ENCODE measurements at places on chromosomes 4 and X.

GRCh38 chr4:3703677-3704521 is 62.3 kb upstream of the ADRA2C start:
- H3K36me3 ChIP-seq, result no peaks in the 10 kb centered on the region
- peaks cover 10% of the 10 kb centered on the region for H3K4me1 ChIP-seq
- H3K4me3 ChIP-seq, result no peak overlapping the region
- no peak overlapping the region for H3K27ac ChIP-seq
- peaks cover 19% of the 10 kb centered on the region for H3K27me3 ChIP-seq
- DNase-seq, result no peak

DNA sequence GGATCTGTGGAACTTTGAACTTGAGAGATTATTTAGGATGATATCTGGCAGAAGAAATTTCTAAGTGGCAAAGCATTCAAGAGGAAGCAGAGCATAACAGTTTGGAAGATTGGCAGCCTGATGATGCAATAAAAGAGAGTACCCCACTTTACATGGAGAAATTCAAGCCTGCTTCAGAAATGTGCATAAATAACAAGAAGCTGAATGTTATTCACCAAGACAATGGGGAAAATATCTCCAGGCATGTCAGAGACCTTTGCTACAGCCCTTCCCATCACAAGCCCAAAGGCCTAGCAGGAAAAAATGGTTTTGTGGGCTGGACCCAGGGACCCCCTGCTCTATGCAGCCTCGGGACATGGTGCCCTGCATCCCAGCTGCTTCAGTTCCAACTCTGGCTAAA is 420.8 kb downstream of the DTHD1 start:
- DNase-seq, result no peak
- no peaks in the 10 kb centered on the region for H3K36me3 ChIP-seq
- no peak overlapping the region for H3K27ac ChIP-seq

DNA sequence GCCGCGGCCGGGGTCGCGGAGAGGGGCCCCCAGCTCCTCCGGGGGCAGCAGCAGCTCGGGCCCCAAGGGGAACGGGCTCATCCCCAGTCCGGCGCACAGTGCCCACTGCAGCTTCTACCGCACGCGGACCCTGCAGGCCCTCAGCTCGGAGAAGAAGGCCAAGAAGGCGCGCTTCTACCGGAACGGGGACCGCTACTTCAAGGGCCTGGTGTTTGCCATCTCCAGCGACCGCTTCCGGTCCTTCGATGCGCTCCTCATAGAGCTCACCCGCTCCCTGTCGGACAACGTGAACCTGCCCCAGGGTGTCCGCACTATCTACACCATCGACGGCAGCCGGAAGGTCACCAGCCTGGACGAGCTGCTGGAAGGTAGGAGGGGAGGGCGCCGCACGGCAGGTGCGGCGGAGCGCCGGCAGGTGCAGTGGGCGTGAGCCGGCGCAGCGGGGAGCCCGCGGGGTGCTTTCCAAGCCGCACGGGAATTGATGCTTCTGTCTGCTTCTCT is 886 bp downstream of the DCLK2 start:
- peak overlapping the region; percentile 87 for H3K4me3 ChIP-seq
- DNase-seq, result peak; percentile 75
- no peak overlapping the region for H3K27ac ChIP-seq
- peaks cover 3% of the 10 kb centered on the region for H3K27me3 ChIP-seq
- no peaks in the 10 kb centered on the region for H3K36me3 ChIP-seq

DNA sequence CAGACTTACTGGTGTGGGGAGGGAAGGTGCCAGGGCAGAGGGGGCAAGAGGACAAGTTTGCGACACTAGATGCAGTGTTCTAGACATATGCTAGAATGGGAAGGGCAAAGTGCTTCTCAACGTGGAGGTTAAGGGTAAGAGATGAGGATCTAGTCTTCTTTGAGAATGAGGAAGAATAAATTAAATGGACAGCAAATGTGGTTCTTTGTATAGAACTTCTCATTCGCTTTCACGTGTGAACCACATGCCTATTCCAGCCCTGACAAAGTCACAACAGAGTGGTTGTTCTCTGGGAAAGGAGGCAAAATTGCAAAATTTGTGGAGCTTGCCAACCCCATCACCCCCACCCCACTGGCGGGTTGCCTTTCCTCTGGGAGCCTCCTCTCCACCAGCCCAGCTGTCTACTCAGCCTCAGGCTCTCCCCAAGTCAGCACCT is 1.5 kb upstream of the ANXA5 start:
- peak; percentile 14 for DNase-seq
- H3K27ac ChIP-seq, result no peak overlapping the region
- peaks cover 4% of the 10 kb centered on the region for H3K4me1 ChIP-seq

DNA sequence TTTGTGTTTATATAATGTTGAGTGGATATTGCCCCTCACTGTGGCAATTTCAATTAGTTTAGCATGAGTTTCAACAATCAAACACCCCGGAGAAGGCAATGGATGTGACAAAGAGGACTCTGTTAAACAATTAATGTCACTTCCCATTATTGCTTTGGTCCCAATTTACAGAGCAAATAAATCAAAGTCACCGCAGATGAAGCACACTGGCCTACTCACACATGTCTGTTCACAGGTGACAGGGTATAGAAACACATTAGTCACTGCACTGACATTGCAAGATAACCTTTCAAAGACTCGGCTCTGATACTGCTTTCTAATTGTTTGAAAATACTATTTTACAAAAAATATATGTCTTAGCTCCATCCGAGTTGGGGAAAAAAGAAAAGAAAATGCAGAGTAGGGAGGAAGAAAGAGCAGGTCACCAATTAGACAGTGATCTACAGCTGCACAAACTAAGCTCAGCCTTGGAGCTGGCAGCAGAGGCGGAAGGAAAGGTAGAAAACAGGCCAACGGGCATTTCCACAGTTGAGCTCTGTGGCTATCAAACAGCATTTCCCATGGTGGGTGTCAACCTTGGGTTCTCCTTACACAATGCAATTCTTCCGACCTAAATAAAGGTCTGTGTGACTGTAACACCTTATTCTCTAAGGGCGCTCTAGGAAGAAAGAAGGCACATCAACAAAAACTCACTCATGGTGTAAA is 53.9 kb downstream of the PPARGC1A start:
- H3K36me3 ChIP-seq, result no peaks in the 10 kb centered on the region
- no peaks in the 10 kb centered on the region for H3K4me1 ChIP-seq
- no peak for DNase-seq
- no peaks in the 10 kb centered on the region for H3K27me3 ChIP-seq
- H3K4me3 ChIP-seq, result no peak overlapping the region

DNA sequence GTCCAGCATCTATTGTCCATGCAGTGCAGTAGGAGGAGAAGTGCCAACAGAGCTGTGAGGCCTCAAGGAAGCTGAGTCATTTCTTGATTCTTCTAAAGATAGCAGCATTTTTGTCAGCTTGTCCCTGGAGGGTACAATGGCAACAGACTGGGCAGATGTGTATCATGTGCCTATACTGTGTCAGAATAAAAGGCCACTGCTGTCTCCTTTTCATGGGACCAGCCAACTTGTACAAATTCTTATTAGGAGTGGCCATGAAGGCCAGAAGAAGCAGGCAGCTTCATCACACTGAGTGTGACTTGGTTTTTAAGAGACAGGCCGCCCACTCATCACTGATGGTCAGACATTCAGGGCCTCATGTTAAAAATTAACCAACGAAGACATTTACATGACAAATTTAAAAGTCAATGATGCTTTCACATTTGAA is 185.0 kb upstream of the FAM241A start:
- H3K27me3 ChIP-seq, result no peaks in the 10 kb centered on the region
- H3K27ac ChIP-seq, result no peak overlapping the region
- DNase-seq, result peak; percentile 31
- no peaks in the 10 kb centered on the region for H3K36me3 ChIP-seq
- H3K4me1 ChIP-seq, result peaks cover 10% of the 10 kb centered on the region

GRCh38 chrX:20857746-20858145 is 516.5 kb upstream of the CNKSR2 start:
- no peaks in the 10 kb centered on the region for H3K4me1 ChIP-seq
- H3K36me3 ChIP-seq, result no peaks in the 10 kb centered on the region
- no peak overlapping the region for H3K27ac ChIP-seq
- H3K4me3 ChIP-seq, result no peak overlapping the region
- DNase-seq, result no peak
- H3K27me3 ChIP-seq, result no peaks in the 10 kb centered on the region

DNA sequence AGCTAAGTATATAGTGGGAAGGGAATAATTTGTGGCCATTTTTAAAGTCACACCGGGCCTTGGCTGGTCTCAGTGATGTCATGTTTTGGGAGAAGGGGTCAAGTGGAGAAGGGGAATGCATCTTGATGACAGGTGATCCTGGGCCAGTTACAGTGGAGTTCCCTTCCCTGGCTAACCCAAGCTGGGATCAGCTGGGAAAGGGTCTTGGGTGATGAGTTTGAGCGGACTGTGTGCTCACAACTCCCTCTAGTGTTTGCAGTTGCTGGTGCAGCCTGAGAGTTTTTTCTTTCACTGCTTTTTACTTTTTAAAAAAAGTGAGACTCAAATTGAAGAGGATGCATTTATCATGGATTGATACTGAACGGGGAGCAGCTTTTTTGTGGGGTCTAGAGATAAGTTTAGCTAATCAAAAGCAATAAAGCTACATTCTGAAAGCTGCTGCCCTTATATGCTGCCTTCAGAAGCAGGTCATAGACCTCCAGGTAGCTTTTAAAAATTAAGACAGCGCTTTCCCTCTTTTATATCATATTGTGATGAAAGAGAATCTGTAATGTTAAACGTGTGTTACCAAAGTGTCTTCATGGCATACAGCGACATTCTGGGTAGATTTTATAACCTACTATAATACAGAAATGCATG is 164.7 kb downstream of the DCLK2 start:
- H3K36me3 ChIP-seq, result no peaks in the 10 kb centered on the region
- H3K27me3 ChIP-seq, result no peaks in the 10 kb centered on the region
- DNase-seq, result peak; percentile 18
- no peak overlapping the region for H3K27ac ChIP-seq

- peak; percentile 61 for DNase-seq
- no peak overlapping the region for H3K27ac ChIP-seq
- no peaks in the 10 kb centered on the region for H3K4me1 ChIP-seq
- no peaks in the 10 kb centered on the region for H3K27me3 ChIP-seq
These were observed 27.0 kb downstream of the EIF2S3 start for GRCh38 chrX:24081661-24082154.

- H3K4me1 ChIP-seq, result no peaks in the 10 kb centered on the region
- H3K4me3 ChIP-seq, result no peak overlapping the region
- H3K27ac ChIP-seq, result no peak overlapping the region
- no peaks in the 10 kb centered on the region for H3K36me3 ChIP-seq
These were observed 62.1 kb downstream of the EDNRA start for GRCh38 chr4:147543034-147543433.

- no peak overlapping the region for H3K27ac ChIP-seq
- H3K27me3 ChIP-seq, result no peaks in the 10 kb centered on the region
- no peaks in the 10 kb centered on the region for H3K36me3 ChIP-seq
- peaks cover 18% of the 10 kb centered on the region for H3K4me1 ChIP-seq
These were observed 26.6 kb upstream of the IRF2 start for GRCh38 chr4:184500748-184501589.

- H3K4me1 ChIP-seq, result no peaks in the 10 kb centered on the region
- H3K4me3 ChIP-seq, result no peak overlapping the region
- no peaks in the 10 kb centered on the region for H3K36me3 ChIP-seq
- H3K27ac ChIP-seq, result no peak overlapping the region
- no peaks in the 10 kb centered on the region for H3K27me3 ChIP-seq
These were observed 79.2 kb upstream of the UGT8 start for GRCh38 chr4:114519368-114519767.

- H3K27ac ChIP-seq, result peak overlapping the region; percentile 86
- no peaks in the 10 kb centered on the region for H3K36me3 ChIP-seq
- DNase-seq, result peak; percentile 23
These were observed 1.1 kb upstream of the RAP1GDS1 start for GRCh38 chr4:98260047-98260578.

- H3K27me3 ChIP-seq, result no peaks in the 10 kb centered on the region
- H3K4me1 ChIP-seq, result no peaks in the 10 kb centered on the region
- no peak overlapping the region for H3K4me3 ChIP-seq
- no peak overlapping the region for H3K27ac ChIP-seq
- DNase-seq, result peak; percentile 29
- no peaks in the 10 kb centered on the region for H3K36me3 ChIP-seq
These were observed 214.5 kb upstream of the TACR3 start for GRCh38 chr4:103934178-103934789.

DNA sequence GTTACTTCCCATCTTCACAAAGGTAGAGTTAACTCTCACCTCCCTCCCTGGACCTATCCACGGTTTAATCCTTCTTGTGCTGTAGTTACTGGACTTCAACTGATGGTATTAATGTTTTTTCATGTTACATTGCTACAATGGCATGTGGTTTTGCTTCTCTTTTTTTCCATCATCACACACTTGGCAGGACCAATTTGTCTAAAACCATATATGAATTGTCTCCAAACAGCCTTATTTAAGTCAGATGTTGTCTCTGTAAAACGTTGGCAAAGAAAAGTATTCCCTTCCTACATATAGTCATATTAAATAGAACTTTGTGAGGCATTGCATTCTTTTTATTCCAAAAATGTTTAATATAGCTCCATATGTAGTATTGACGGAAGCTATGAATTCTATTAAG is 15.5 kb downstream of the PRRG1 start:
- no peak overlapping the region for H3K4me3 ChIP-seq
- H3K27me3 ChIP-seq, result no peaks in the 10 kb centered on the region
- no peak overlapping the region for H3K27ac ChIP-seq
- H3K4me1 ChIP-seq, result no peaks in the 10 kb centered on the region
- H3K36me3 ChIP-seq, result no peaks in the 10 kb centered on the region

DNA sequence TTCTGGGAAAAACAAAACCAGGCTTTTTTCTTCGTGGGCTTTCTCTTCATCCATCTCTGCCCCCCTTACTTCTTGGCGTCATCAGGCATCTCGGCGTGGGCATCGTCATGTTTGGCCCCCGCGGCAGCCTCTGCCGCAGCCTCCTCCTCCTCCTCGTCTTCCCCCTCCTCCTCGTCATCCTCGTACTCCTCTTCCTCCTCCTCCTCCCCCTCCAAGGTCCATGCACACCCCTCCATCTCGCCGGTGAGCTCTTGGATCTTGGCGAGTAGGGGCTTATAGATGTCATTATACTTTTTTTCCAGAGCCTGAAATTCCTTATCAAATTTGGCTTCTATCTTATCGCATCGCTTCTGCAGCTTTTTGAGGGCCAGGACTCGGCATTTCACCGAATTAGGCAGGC is 488 bp downstream of the NAP1L5 start:
- no peak for DNase-seq
- peaks cover 11% of the 10 kb centered on the region for H3K36me3 ChIP-seq
- H3K4me3 ChIP-seq, result peak overlapping the region; percentile 77
- H3K27me3 ChIP-seq, result no peaks in the 10 kb centered on the region

DNA sequence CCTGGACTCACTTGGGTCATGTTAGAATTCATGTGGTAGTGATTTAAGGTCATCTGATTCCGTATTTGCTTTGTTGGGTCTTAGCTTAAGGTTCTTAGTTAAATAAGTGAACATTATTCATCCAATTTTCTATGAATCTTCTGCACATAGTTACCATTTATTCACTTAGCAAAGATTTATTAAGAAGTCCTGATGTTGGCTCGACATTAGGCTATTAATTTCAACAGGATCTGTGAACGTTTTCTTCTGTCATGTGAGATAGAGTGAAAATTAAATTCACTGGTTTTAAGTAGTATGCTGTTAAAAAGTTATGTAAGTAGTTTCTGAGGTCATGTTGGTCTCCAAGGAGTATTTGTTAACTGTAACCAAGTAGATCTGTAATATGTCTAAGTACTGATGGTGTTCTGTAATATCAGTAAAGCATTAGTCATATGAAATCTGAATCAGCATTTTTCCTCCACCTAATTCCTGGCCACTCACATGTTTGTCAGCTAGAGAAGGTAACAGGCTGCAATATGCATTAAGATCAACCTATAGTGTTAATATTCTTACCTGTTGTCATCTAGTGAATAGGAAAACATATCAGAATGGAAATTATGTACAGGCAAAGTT is 155.6 kb downstream of the PCDH7 start:
- no peak overlapping the region for H3K27ac ChIP-seq
- H3K36me3 ChIP-seq, result no peaks in the 10 kb centered on the region
- no peaks in the 10 kb centered on the region for H3K27me3 ChIP-seq
- no peak overlapping the region for H3K4me3 ChIP-seq

Data from common myeloid progenitor, CD34-positive (primary cell).